K562 (cell line): ENCODE measurements at places on chromosomes 12 and 14.
A peak's percentile ranks its signal among the peaks of the same experiment; 100 is the strongest.

- DNase-seq = no peak
Observed at GRCh38 chr14:55170526-55170925, 20.9 kb downstream of the DLGAP5 start.

DNA sequence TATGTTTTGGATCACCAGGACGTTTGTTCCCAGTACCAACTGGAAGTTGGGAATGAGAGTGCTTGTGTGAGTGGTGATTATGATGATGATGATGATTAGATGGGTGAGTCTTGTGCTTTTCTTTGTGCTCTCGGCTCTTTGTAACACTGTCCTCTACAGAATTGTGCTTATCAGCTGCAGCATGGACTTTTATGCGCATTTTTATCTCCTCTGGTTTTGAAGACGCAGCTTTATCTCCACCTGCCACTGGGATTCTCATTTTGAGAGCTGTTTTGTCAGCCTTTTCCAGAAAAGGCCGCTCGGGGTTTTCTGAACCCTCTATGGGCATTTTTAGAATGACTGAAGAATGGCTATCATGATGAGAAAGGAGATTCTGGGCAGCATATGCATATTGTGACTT is 11.5 kb upstream of the KANSL2 start:
- no peak for DNase-seq

GRCh38 chr12:14716848-14717444 is 20.5 kb upstream of the GUCY2C start:
- DNase-seq = peak; percentile 44

- peak; percentile 72 for DNase-seq
Observed at GRCh38 chr12:64625243-64626077, 15.2 kb downstream of the RASSF3 start.

DNA sequence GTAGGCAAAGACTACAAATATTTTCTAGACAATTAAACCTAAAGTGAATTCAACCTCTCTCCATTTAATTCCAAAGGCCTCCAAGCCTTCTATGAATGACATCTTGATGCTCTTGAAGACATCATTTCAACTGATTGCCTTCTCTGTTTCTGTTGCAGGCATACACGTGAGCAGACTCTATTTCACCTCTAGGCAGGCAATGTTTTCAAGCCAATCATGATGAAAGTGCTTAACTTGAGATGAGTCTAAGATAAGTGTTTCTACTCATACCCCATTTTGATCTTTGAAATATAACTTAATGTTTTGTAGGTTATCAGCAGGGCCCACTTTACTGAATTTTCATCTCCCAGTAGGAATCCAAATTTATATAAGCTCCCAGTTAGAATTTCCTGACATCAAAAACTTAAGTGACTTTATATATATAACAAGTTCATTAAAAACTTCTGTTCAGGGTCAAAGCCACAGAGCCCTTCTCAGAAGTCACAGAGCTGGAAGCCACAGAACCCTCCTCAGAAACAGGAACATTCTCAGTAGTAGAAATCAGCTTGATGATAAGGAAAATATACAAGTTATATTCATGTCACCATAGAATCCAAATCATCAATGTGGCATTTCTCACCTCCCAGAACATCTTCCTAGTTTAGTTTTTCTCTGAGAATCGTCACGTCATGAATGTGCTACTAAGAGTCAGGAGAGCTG is 108.5 kb downstream of the PHLDA1 start:
- DNase-seq = no peak

GRCh38 chr12:75658286-75658685 is 146.9 kb upstream of the KRR1 start:
- DNase-seq = no peak

DNA sequence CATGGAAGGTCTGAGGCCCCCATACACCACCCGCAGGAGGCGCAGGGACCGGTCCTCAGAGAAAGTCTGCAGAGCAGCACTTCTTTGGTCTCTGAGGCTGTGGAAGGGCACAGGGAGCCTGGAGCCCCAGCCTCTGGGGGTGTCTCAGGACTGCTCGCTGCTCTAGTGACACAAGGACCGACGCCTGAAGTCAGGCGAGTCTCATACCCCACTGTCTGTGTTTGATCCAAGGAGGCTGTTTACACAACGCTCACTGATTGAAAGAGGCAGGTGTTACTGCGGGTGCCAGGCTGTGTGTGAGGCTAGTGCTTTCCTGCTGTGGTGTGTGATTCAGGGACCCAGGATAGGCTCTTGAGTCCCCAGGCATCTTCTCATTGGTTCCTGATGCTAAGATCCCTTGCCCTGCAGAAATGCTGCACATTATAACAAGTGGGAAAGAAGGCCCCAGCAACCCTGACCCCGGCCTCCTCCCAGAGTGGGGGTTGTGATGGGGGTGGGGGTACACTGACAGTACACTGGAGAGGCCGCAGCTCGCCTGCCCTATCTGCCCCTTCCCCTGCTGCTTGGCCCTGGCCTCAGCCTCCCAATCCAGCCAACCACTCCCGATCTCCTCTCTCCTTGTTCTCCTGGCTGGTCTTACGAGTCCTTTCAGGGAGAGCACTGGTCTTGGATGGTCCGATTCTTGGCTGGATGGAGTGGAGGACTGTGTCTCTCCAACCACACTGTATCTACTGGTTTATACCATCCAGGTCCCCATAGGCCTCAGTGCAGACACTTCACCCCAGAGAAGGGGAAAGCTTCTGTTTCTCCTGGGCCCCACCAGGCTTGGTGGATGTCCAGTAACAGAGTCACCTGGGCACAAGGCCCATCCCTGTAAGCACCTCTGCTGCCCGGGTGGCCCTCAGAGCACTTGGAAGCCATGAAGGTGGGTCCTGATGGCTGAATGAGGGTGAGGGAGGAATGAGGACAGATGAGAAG is 6.6 kb downstream of the CACNA2D4 start:
- DNase-seq = no peak

GRCh38 chr12:31524791-31525495 is 66.0 kb downstream of the DENND5B start:
- DNase-seq = no peak

GRCh38 chr12:103540319-103540718 is 44.6 kb upstream of the C12orf42 start:
- no peak for DNase-seq

- no peak for DNase-seq
Observed at GRCh38 chr12:104468371-104468770, 11.6 kb downstream of the CHST11 start.

GRCh38 chr14:68653108-68653507 is 139.8 kb downstream of the ZFP36L1 start:
- no peak for DNase-seq

GRCh38 chr12:91483471-91483985 is 300.9 kb upstream of the DCN start:
- DNase-seq = no peak

- DNase-seq = no peak
Observed at GRCh38 chr14:96538097-96538989, 36.2 kb downstream of the PAPOLA start.

DNA sequence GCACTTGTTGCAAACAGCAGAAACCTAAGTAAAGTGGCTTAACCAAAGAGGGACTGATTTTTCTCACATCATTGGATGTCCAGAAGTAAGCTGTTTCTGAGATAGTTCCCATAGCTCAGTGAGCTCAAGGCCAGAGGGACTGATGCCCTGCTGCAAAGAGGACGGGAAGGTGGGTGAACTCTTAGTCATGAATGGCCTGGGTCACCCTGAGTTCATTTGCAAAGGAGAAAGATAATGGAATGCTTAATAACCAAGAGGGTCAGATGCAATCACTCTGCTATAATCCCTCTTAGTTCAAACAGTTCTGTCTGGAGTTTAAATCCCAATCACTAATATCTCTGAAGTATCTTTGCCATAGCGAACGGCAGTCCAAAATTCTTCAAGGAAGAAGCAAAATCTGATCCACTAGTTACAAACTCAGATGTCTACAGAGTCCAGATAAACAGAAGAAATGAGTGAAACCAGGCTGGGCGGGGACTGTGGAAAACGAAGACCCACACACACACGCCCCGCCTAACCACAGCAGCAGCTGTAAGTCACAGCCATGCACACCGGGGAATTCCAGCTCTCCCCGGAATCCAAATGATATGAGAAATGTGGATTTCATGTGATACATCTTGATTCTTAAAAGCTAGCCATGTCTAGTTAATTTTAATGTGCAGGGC is 289.5 kb downstream of the TMEM132D start:
- DNase-seq = no peak

- DNase-seq = no peak
Observed at GRCh38 chr12:94263011-94263811, 114.8 kb downstream of the PLXNC1 start.

DNA sequence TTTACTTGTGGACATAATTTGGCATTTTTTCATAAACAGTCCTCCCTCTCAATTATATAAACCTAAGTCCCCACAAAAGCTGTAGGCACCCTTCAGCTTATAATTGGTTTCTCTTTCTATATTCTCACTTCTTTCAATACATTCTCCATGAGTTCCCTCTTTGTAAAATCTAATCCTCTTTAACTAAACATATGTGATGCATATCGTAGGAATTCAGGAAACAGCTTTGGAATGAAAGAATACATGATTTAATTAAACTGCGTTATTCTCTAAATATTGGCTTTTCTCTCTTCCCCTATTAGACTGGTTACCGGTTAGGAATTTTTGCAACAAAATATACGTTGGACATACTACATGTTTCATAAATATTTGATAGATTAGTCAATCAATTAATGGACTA is 1122.6 kb downstream of the FLRT2 start:
- DNase-seq = no peak

GRCh38 chr12:10101042-10101579 is 2.3 kb upstream of the CLEC1A start:
- no peak for DNase-seq

DNA sequence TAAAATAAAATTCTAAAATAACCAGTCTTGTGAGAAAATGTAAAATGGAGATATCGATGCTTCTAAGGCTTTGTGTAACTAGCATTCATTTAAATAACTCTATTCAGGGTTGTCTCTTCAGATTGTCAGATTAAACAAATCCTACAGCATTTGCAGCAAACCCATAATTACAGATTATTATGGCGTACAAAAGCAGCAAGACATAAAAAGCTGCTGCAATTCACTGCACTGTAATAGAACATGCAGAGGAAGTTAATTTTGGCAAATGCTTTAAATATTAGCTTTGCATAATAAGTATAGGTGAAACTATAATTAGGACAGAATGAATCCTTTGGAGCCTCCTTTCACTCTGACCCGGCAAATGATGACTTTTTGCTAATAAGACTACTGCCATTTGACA is 98.3 kb downstream of the INSM2 start:
- DNase-seq = no peak

DNA sequence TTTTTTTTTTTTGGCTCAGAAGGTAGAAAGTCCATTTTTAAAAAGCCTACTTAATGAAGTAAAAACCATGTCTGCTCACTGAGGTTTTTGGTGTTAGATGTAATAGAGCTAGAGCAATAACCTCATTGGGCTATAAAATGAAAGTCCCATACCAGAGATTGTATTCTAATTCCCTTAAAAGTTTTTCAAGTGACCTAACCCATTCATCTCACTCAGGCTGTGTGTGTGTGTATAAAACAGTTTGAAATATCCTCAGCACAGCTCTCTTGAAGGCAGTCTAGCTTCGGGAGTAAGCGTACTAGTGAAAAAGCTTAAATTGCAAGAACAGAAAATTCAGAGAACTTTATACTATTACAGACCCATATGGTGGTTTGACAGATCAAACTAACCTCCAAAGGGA is 313.8 kb downstream of the CEP128 start:
- DNase-seq = no peak

DNA sequence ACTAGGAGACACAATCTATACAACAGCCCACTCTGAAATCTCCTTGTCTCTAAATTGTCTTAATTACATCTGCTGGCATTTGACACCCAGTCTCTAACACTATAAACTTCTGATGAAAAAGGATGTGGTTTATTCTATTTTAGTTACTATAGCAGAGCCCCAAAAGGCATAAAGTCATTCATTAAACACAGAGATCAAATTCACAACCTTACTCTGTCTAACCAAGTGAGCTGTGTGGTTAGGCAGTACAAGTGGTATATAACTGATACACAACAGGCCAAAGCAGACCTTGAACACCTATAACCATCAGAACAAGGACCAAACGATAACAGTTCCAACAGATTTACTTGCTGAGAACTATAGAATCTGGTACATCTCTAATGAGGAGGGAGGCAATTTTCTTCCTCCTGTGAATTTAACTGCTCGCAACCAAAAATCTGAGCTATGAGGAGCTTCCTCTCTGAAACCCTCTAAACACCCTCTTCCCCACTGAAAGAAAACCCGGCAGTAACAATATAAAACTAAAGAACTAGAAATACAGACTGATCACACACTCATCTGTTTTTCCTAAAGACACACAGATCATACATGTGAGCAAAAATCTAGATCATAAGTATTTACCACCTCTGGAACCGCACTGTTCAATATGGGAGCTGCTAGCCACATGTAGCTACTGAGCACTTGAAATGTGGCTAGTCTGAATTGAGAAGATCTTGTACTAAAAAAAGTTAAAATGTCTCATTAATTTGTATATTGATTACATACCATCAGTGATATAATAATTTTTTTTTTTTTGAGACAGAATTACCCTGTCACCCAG is 17.7 kb downstream of the SPPL3 start:
- DNase-seq = no peak

GRCh38 chr12:128421375-128421774 is 154.4 kb downstream of the TMEM132C start:
- no peak for DNase-seq

GRCh38 chr14:92539875-92540274 is 26.3 kb downstream of the RIN3 start:
- DNase-seq = no peak

DNA sequence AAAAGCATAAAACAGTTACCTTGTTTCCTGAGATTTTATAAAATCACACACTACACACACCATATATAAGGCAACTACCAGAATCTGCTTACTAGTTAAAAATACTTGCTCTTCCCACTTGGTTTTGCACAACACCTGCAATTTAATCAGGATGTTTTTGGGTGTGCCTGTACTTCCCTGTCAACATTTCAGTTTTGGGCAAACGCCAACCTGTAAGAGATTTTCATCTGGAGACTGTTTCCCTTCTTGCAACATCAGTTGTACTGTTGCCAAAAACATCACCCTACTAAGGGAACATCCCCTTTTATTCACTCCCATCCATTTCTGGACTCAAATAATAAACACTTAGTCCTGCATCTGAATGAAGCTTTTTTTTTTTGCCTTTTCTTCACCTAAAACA is 172.3 kb downstream of the DUSP6 start:
- DNase-seq = no peak

GRCh38 chr12:68497107-68497506 is 113.6 kb upstream of the RAP1B start:
- DNase-seq = no peak

- DNase-seq = no peak
Observed at GRCh38 chr14:52825085-52825484, 33.7 kb upstream of the GNPNAT1 start.

- DNase-seq = no peak
Observed at GRCh38 chr14:55102141-55102621, 26.9 kb upstream of the LGALS3 start.

- no peak for DNase-seq
Observed at GRCh38 chr12:87795555-87795954, 233.6 kb downstream of the C12orf50 start.
